Activated CD8-positive, alpha-beta memory T cell treated with anti-CD3 and anti-CD28 coated beads, Interleukin-2, amount 50 U/mL, for 4 hours (primary cell): ENCODE measurements at places on chromosomes 4 and X.

DNA sequence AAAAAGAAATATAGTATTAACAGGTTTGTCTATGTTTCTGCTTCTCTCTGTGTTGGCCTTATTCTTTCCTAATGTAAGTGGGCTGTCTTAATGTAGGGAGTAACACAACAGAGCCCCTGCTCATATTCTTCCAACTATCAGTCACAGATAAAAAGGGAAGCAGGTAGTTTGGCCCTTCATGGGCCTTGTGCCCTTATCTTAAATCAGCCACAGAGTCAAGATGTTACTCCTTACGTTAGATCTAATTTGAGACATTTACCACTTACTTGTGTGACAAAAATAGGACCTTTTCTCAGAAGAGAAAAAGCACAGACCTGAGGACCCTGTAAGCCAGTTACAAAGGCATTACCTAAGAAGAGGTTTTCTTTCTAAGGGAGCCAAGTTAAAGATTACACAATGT lies 589.0 kb downstream of the GRXCR1 start:
- no peak for DNase-seq

DNA sequence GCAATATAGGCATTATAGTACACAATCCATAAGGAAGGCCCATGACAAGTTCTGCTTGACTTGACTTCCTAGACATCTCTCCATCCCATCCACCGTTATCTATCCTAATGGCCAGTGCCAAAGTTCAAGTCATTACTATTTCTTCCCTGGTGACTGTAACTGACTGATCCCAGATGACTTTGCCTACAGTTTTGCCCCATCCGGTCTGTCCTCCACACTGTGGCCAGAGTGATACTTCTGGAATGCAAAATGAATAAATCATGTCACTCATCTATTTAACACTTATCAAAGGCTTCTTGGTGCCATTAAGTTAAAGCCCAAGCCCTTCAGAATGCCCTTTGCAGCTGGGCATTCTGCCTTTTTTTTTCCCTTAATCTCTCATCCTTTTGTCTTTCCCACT lies 130.8 kb downstream of the PPARGC1A start:
- DNase-seq: no peak

GRCh38 chr4:72935462-72935861 lies 134.1 kb downstream of the COX18 start:
- no peak for DNase-seq

DNA sequence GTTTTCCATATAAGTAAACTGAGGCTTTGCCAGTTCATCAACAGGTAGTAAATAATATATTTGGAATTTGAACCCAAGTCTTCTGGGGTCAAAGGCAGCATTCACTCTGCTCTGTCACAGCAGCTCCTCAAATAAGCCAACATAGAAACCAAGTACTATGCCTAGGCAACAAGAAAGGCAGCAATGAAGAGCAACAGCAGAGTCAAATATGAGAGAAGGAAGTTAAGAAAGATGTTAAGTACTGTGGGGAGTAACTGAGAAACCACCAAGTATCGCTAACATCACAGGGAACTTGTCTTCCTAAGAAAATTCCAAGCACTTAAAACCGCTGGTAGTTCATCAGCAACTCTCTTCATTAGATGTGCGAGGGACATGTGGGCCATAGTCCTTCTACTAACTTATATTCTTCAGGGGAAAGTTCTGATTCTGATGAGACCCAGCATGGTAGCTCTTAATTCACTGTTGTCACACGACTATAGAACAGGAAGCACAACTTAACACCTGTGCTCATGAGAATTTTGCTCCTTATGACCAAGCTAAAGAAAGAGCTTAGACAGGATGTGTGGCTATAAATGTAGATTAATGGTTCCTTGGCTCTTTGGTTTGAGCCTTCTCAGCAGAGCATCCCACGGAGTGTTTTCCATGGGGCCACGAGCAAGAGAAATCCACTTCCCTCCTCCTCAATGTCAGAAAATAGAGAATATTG lies 107.8 kb downstream of the AR start:
- DNase-seq: no peak

- no peak for DNase-seq
Observed at GRCh38 chr4:53057679-53058078, 195.6 kb downstream of the RASL11B start.

- no peak for DNase-seq
Observed at GRCh38 chr4:2298532-2298991, 36.7 kb upstream of the MXD4 start.

DNA sequence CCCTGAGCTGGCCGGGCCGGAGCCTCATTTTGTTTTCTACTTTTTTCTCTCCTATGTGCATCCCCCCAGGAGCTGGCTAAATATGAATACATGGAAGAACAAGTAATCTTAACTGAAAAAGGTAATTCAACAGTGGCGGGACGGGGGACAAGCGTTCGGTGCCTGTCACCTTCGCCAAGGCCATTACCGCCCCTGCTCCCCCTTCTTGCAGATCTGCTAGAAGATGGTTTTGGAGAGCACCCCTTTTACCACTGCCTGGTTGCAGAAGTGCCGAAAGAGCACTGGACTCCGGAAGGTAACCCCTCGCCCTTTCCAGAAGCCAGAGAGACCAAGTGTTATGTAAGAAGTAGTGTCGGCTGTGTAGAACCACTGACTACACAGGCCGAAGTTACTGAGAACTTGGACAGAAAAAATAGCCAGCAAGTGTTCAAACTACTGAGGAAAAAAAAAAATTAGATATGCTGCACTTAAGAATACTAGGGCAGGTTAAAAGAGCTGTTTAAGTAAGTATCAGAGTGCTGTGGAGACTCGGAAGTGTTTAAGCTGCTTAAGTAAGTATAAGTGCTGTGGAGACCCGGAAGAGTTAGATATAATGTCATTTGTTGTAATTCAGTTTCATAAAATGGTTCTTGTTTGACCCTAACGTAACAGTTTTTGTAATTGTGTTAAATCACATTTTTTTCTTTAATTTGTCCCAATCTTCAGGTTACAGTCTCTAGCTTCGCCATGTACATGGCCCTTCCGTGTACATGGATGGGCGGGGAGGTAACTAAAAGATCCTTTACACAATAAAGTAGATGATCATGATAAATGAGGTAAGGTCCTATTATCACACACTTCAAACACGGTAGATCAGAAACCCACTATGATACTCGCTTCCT lies 856 bp downstream of the SAT1 start:
- no peak for DNase-seq

DNA sequence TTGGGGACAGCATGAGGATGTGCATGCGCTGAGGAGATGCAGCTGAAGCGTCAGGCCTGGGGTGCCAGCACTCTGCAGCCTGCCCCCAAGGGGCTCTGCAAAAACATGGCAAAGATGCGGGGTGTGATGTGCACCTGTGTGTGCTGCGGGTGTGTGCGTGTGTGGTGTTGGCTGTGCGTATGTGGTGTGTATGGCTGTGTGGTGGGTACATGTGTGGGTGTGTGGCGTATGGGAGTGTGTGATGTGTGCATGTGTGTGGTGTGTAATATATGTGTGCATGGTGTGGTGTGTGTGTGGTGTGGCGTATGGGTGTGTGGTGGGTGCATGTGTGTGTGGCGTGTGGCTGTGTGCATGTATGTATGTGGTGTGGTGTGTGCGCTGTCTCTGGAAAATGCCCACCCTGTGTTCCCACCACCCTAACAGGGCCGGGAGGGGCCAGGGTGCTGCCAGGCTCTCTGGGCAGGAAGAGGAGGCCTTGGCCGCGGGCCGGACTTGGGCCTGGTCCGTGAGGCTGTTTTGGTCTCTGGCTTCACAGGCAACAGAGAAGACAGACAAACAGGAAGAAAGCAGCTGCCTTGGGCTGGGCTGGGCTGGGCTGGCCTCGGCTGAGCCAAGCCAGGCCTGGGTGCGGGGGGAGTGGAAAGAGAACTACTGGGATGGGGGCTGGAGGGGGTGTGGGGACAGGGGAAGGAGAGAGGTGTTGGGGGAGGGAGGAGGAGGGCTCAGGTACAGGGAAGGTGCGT lies 1.1 kb upstream of the AVPR2 start:
- DNase-seq: no peak

DNA sequence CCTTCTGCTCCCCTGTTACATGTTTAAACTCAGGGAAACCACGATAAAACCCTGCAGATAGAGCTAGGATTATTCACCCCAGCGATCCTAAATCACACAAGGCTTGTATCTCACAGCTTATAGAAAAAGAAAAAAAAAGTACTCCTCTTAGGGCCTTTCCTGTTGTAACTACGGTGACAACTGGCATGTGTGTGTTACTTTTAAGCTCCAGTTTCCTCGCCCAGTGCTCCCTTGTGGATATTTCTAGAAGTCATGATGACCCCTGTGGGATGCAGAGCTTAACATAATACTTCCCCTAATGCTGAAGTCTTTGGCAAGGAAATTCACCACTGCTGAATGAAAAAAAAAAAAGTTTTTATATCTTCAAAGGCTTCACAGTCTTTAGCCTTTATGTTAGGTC lies 114.7 kb downstream of the NWD2 start:
- DNase-seq: no peak

GRCh38 chr4:131091896-131092295 lies 1995.9 kb downstream of the C4orf33 start:
- no peak for DNase-seq

- no peak for DNase-seq
Observed at GRCh38 chr4:44725726-44726037, 674 bp downstream of the GNPDA2 start.

DNA sequence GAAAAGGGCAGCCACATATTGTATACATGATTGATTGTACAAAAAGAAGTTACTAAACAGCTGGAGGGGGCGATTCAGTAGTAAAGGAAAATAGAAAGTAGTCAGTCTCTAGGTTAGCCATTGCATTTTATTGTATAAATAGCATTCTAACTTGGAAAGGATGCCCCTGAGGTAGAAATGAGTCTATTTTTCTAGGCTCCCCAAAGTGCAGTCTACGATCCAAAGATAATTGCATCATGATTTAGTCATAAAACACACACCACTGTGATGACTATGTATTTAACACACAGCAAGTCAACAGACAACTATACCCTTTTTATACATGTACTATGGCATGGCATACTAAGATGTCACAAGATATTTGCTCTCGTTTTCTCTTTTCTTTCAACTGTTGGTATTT lies 204.9 kb downstream of the APBB2 start:
- DNase-seq: no peak

DNA sequence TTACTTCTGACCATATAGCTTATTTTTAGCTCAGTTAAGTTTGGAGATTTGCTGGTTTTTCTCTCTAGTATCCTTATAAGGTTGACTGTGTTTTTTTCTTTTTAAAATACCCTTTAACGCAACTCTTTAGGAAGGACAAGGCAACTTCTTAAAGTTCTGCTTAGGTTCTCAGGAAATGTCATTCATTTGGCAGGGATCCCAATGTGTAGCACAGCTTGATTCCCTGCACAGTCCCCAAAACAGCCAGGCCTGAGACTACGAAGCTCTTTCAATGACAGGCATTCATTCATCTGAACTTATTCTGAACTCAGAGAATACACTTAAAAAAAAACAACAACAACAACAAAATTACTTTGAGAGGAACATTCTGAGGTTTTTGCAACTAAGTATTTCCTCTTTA lies 1765.8 kb downstream of the PCDH7 start:
- no peak for DNase-seq

DNA sequence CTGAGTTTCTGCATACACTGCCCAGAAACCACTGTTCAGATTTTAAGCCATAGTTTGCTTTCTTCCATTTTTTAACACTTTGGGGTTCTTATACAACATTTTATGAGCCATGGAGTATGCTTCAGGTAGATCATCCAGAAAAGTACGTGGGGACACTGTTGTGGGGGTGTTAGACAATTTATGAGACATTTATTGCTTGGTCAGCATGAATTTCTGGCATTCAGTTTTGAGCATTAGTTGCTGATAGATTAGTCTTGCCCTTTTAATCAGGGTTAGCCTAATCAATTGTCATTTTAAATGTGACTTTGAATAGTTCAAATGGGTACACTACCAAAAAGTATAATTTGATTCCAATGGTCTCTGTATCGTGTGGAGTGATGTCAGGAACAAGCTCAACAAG lies 434.9 kb downstream of the GPM6A start:
- DNase-seq: no peak

GRCh38 chr4:24413311-24413784 lies 171.0 kb downstream of the DHX15 start:
- DNase-seq: no peak

DNA sequence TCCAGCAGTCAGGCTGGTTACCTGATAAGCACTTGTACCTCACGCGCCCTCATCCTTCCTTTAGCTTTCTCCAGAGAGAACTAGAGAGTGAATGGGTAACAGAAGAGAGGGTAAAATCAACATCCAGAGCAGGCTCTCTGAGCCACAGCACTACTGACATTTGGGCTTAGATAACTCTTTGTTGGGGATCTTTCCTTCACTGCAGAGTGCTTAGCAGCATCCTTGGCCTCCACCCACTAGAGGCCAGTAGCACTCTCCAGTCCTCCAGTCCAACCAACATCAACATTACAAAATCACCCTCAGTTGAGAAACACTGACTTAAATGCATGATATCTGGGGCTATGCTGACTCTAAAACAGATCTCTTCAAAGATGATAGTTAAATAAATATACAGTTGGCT lies 220.7 kb downstream of the TACR3 start:
- no peak for DNase-seq

GRCh38 chrX:136588036-136588435 lies 56.0 kb downstream of the VGLL1 start:
- no peak for DNase-seq

DNA sequence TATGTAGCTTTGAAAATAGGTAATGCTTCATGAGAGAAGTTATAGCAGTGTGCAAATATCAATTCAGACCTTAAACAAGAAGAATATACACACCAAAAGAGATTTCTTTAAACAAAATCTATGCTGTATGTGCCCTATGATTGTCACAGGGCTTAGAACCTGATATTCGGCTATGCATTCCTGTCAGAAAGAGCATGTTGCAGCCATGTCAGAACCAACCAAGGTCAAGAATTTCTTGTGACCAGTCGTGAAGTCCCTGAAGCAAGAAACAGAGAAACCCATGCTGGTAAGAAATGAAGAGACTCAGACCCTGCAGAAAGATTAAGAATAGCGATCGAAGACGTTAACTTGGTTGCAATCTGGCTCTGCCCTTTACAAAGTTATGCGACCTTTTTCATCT lies 210.3 kb upstream of the SPIN4 start:
- no peak for DNase-seq

DNA sequence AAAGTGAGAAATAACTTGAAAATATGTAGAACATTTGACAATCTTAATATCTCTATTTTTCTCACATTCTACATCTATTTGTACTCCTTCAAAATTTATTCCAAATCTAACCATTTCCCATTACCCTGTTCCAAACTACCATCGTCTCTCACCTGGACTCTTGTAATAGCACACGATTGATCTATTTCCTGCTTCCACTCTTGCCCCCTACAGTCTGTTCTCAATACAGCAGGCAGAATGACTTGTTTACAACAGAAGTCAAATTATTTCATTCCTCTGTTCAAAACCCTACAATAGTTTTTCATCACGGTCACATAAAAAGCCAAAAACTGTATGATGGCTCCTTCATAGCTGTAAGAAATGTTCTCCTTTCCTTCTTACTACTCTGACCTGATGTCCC lies 21.1 kb upstream of the LUZP4 start:
- no peak for DNase-seq

DNA sequence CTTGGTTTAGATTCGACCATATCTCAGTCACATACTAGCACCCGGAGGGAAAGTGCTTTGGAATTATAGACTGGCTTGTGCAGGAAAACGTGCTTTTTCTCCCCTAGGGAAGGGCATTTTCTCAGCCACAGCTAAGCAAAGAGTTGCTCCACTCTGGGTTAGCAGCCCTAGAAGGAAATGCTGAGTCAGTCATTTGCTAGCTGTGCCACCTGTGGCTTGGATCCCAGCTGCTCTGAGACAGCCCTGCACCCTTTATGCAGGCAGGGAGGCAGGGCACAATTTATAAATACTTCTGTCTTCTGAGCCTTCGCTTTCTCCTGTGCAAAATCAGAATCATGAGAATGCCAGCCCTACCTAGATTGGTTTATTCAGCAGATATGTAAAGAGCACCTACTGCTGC lies 1.3 kb upstream of the USP51 start:
- DNase-seq: no peak
